ENCODE measurements at places on chromosomes 4 and X. TPM values are rescaled to one million over a fixed set of nuclear protein-coding genes. Genes with fewer than 3 reads are reported as not detected.

Gene MTMR8
- total RNA-seq: 0.95 TPM

Gene C1QTNF7
- total RNA-seq: not detected

Gene RAB39B
- total RNA-seq: 0.30 TPM

Gene IL13RA2
- 6.2 TPM for total RNA-seq

Gene EGF
- 1.5 TPM for total RNA-seq

Gene SAGE1
- not detected for total RNA-seq

Gene SPATA4
- 0.08 TPM for total RNA-seq

Gene ARHGAP24
- total RNA-seq: 2.1 TPM

Gene BANK1
- 0.16 TPM for total RNA-seq

Gene CDS1
- 20.6 TPM for total RNA-seq

Gene SERPINA7
- not detected for total RNA-seq

Gene HELT
- not detected for total RNA-seq

Gene TMPRSS11A
- total RNA-seq: not detected

Gene TRAM1L1
- total RNA-seq: 0.68 TPM

Gene MAGEE1
- 2.8 TPM for total RNA-seq
